Progenitor cell of endocrine pancreas (in vitro differentiated cells): ENCODE measurements at places on chromosomes 6 and 20.

DNA sequence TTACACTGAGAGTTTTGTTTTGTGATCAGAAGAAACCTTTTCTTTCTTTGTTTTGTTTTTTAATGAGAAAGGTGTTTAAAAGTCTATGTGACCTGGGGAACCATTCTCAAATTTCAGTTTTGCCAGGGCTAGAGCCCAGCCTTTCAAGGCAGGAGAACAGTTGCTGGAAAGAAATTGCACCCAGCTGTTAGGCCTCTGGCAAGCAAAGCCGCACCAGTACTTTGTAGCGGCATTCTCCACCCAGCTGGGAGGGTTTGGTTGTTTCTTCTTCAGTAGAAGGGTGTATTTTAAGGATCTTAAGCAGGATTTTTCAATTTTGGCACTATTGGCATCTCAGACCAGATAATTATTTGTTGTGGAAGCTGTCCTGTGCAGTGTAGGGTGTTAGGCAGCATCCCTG lies 16.6 kb upstream of the MAPK13 start:
- DNase-seq = no peak

- DNase-seq = no peak
Observed at GRCh38 chr6:27129095-27129815, 118.2 kb upstream of the PRSS16 start.

DNA sequence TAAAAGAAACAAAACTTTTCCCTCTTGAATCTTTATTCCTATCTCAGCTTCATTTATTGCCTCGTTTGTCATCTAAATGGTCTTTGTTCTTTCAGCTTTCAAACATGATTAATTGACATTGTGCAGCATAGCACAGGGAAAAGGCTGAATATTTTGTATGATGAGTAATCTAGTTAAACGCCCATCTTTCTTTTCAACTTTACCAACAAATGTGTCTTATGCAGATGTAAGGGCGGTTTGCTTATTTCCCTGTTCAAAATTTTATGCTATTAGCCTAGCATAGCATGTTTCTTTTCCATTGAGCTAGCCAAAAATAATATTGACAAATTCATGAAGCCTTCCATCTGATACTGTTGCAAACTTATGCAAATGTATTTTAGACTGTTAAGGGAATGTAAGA lies 176.4 kb upstream of the AKAP12 start:
- no peak for DNase-seq

GRCh38 chr6:27872642-27873020 lies 39.6 kb downstream of the OR2B2 start:
- DNase-seq = no peak

GRCh38 chr20:57275813-57276212 lies 9.4 kb upstream of the BMP7 start:
- DNase-seq = no peak

- no peak for DNase-seq
Observed at GRCh38 chr6:106732376-106732940, 103.1 kb downstream of the QRSL1 start.

DNA sequence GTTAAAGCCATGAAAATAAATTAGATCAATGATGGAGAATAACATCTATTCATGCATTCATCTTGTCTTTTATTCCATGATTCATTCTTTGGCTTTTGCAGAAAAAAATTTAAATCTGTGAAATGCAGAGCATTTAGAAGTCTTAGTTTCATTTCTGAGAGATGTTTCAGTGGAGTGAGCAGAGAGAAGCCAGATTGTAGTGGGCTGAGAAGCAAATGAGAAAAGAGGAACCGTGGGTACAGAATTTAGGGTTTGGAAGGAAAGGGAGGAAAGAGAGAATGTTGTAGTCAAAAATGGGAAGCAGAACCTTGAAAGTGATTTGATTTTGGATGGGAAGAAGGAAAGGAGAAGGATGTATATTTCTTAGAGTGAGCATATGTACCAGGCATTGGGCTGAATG lies 260.3 kb upstream of the MAN1A1 start:
- no peak for DNase-seq

GRCh38 chr20:62129731-62130531 lies 7.7 kb downstream of the LSM14B start:
- no peak for DNase-seq

- no peak for DNase-seq
Observed at GRCh38 chr20:4041748-4042411, 26.5 kb upstream of the RNF24 start.

- no peak for DNase-seq
Observed at GRCh38 chr6:15849395-15849794, 186.6 kb upstream of the DTNBP1 start.

DNA sequence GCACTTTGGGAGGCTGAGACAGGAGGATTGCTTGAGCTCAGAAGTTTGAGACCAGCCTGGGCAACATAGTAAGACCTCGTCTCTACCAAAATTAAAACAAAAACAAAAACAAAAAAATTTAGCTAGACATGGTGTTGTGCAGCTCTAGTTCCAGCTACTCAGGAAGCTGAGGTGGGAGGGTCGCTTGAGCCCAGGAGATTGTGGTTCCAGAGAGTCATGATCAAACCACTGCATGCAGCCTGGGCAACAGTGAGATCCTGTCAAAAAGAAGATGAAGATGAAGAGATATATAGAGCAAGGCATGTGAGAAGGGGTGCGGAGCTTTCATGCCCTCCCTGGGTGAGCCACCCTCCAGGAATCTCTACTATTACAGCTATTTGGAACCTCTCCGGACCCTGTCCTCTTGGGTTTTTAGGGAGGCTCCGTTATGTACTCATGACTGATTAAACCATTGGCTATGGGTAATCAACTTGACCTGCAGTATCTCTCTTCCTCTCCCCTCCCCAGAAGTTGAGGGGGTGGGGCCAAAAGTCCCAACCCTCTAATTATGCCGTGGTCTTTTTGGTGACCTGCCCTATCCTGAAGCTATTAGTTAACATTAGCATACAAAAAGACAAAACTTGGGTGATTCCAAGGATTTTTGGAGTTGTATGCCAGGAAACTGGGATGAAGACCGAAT lies 9.0 kb downstream of the POLH start:
- no peak for DNase-seq

DNA sequence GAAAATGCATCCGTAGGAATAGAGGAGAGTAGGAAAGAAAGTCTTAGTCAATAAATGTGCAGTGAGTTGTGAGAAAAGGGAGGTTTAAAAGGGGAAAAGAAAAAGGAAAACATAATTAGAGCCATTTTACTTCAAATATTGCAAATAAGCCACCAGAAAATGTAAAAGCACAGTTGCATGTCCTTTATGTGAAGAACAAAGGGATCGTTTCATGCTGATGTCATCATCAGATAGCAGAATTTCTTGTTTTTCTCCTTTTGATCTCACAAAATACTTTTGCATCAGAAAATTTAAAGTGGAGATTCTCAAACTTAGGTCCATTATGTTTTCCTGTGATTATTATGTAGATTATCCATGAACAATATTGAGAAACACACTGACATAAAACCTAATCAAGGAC lies 166.7 kb downstream of the HAO1 start:
- DNase-seq = no peak

DNA sequence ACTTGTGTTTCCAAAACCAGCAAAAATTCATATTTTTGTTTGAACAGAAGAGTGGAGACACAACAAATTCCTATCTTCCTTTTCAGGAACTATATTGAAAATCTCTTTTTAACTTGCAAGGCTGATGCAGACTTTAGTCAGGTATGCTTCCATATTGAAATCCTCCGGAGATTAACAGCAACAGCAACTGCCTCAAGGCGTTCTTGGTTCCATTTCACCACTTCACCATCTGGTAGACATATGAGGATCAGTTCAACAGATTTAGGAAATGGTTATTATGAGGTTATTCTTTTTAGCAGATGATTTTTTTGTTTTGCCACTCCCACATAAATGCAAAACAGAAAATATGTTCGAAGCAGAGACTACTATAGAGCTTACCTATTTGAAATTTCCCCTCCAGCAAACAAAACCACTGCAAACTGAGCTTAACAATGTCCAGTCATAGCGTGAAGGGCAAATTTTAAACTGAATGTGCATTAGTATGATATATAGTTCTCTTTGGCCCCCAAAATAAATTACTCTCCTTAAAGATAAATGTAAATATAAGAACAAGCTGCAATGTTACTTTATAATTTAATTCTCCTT lies 520.5 kb upstream of the ADGRB3 start:
- DNase-seq = no peak

- DNase-seq = no peak
Observed at GRCh38 chr6:142907544-142907943, 37.4 kb downstream of the HIVEP2 start.

- DNase-seq = no peak
Observed at GRCh38 chr6:167097770-167098169, 25.1 kb upstream of the CCR6 start.

DNA sequence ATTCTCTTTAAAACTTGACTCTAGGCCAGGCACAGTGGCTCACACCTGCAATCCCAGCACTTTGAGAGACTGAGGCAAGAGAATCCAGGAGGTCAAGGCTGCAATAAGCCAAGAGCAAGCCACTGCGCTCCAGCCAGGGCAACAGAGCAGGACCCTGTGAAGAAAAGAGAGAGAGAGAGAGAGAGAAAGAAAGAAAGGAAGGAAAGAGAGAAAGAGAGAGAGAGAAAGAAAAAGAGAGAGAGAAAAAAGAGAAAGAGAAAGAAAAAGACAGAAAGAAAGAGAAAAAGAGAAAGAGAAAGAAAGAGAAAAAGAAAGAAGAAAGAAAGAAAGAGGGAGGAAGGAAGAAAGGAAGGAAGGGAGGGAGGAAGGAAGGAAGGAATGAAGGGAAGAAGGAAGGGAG lies 76.7 kb downstream of the RIN2 start:
- DNase-seq = no peak

DNA sequence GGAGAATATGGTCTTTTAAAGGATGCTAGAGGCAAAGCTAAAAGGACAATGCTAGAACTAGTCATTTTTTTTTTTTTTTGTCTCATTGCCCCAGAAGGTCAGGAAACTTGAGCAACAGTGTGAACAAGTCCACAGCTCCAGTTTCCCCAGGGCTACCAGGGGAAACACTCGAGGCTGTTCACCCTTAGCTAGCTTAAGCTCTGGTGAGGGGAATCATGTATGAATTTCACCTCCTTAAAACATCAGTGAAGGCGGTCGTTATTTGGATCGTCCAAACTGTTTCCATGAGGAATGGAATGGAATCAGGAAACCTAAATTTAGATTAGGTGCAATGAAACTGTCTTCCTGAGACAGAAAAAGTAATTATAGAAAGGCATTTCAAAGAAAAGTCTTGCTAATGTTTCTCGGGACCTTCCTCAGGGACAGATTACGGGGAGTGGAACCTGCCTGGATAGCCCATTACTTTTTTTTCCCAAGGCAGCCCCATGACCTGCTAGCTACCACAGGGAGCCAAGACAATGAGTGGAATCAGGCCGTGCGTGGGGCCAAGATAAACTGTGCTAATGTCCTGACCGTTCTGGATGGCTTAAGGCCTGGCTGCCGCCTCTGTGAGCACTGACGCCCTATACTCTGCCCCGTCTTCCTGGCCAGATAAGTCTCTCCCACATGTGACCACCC lies 164.8 kb upstream of the SGK1 start:
- no peak for DNase-seq

DNA sequence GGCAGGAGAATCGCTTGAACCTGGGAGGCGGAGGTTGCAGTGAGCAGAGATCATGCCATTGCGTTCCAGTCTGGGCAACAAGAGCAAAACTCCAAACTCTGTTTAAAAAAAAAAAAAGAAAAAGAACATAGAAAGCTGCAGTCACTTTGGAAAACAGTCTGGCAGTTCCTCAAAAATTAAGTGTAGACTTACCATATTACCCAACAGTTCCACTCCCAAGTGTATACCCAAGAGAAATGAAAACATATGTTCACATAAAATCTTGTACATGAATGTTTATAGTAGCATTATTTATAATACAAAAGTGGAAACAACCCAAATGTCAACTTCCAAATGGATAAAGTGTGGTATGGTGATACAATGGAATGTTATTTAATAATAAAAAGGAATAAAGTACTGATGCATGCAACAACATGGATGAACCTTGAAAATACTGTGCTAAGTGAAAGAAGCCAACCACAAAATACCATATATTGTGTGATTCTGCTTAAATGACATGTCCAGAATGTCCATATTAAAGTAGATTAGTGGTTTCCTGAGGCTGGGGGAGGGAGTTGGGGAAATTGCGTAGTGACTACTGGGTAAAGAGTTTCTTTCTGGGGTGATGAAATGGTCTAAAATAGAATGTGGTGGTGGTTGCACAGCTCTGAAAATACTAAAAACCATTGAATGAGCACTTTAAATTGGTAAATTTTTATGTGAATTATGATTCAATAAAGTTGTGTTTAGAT lies 62.9 kb downstream of the SUN5 start:
- no peak for DNase-seq

DNA sequence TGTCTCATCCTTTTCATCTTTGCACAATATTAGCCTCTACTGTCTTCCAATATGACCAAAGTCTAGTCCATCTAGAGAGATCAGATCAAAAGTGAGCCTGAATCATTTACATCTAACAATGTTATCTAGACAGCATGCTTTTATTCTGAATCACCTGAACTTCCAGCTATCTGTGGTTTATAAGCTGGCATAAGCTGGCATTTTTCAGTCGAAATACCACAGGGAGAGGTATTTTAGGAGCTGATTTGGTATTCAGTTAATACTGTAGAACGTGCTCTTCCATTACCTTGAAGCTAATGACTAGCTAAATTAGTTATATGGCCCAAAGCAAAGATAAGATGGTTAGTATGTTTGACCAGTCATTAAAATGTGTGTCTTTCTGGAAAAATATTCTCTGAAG lies 188.3 kb upstream of the AGPAT4 start:
- no peak for DNase-seq

DNA sequence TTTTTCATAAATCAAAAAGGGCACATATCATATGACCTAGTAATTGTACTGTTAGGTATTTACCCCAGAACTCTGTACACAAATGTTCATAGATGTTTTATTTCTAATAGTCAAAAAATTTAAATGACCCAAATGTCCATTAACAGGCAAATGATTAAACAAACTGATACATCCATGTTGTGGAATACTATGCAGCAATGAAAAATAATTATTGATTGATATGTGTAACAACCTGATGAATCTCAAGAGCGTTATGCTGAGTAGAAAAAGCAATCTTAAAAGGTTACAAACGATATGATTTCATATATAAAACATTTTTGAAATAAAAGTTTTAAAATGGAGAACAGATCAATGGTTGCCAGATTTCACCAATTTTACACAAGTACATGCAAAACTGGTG lies 18.1 kb downstream of the HTR1B start:
- no peak for DNase-seq
